Femur (tissue), 1 donor: ENCODE measurements at places on chromosomes 2 and 18.

GRCh38 chr2:96531872-96532505 lies 4.6 kb upstream of the ARID5A start:
- peak; percentile 96 for DNase-seq

DNA sequence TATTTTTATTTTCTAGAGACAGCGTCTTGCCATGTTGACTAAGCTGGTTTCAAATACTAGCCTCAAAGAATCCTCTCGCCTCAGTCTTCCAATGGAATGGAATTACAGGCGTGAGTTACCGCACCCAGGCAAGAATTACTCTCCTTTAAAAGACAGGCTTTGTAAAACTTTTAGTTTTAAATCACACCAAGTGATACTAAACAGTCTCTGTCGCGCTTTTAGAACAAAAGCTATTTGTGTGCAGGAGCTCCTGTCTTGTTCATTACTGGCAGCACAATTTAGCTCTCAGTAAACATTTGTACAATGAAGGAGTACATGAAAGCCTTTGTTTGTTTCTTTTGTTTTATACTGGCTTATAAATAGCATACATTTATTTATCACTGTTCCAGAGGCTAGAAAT lies 1719.2 kb upstream of the PIK3C3 start:
- no peak for DNase-seq

- no peak for DNase-seq
These were observed 62.0 kb downstream of the MYL12B start for GRCh38 chr18:3323900-3324299.

DNA sequence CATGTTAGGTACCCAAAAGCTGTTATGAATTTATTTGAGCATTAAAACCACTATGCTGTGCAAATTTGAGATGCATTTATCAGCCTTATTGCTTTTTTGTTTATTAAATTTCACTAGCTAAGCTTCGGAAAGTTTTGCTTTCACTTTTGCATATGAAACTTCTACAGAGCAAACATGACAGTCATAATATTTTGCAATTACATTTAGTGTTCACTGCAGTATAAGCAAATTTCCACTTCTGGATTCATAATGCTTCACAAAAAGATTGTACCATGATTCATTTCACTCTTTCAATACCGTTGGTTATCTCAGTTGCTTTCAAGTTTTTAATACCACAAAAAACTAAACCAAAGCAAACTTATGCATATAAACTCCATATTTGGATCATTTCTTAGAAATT lies 228.7 kb upstream of the SLC8A1 start:
- DNase-seq = no peak

DNA sequence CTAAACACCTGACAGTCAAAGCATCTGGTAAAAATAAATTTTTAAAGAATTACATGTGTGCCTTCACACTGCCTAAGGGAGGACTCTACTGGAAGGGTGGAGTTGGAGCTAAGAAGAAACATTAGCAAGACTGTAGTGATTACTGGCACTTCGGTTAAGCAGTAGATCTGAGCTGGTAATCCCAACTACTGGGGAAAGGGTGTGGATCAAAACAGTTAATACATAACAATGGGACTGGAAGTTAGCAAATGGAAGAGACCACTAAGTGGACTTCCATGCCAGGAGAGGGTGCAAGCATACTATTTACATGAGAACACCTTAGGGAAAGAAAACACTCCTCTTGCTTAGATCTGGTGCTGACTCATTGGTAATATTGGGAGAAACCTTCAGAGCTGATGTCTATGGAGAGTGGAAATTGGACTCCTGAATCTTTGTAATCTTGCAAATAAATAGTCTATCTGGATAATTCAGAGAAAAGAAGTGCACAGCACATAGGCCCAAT lies 519.6 kb upstream of the LINC00305 start:
- no peak for DNase-seq

- DNase-seq = no peak
These were observed 33.5 kb upstream of the CCDC93 start for GRCh38 chr2:118047380-118047826.

GRCh38 chr18:46051731-46052461 lies 20.2 kb downstream of the PSTPIP2 start:
- DNase-seq = no peak

GRCh38 chr18:51525453-51526225 lies 328.2 kb upstream of the MEX3C start:
- no peak for DNase-seq

- no peak for DNase-seq
These were observed 18.8 kb downstream of the MGAT4A start for GRCh38 chr2:98712145-98712544.

DNA sequence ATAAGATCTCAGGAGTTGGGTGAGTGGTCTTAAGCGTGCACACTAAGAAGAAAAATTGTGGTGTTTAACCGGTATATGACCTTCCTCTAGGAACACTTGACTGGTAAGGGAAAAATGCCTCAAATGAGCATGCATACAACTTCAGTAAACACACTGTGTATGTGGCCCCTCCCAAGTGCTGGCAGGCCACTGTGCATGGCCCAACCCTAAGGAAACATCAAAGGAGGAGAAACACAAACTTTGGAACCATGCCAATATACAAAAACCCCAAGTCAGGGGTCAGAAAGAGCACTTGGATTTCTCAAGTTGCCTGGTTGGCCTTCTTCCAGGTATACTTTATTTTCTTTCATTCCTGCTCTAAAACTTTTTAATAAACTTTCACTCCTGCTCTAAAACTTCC lies 308.9 kb upstream of the LRRTM4 start:
- DNase-seq = no peak

DNA sequence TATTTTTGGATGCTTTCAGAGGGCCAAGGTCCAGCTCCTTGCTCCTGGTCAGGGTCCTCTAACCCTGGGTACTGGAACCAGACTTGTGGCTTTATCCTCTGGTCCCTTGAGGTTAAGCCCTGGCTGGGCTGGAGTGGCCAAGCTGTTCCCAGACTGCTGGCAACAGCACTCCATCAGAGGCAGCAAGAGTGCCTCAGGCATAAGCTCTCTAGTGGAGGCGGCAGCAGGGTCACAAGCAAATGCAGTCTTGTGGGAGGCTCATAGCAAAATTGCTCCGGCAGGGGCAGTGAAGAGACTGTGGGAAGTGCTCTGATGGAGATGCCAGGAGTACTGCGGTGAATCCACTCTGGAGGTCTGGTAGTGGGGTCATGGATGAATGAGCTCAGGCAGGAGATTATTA lies 128.9 kb upstream of the OTOS start:
- DNase-seq = no peak

- DNase-seq = no peak
These were observed 18.5 kb upstream of the NPAS2 start for GRCh38 chr2:100801402-100801801.

DNA sequence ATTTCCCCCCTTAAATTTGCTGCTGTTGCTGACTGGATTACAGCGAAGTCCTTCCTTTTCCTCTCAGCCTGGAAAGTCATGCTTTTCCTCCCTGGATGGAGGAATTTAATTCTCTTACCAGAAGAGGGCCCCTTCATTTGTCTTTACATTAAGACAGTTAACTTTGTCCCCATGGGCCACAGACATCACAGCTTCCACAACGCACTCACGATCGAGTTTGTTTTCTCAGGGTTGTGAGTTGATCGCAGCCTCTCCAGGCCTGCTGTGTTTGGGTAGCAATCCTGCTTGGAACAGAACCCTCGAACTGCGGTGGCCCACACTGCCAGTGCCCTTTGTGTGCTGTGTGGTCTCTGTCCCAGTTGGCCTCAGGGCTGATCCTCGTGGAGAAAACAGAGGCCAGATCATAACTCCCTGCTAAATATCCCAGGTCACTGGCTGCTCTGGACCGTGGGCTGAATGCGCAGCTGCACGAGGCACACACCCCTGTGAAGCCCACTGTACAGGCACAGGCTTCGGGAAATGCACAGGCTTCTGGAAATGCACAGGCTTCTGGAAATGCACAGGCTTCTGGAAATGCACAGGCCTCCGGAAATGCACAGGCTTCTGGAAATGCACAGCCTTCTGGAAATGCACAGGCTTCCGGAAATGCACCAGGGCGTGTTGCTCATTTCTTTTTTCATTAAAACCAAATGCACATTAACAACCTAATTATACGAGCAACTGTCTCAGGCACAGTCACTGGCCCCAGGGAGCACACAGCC lies 2.2 kb upstream of the PDIA6 start:
- no peak for DNase-seq

- no peak for DNase-seq
These were observed 13.4 kb downstream of the AOX1 start for GRCh38 chr2:200599206-200599605.
